Skin of body (tissue), 3 donors: ENCODE measurements at places on chromosomes 16 and 17. TPM values are rescaled to one million over a fixed set of nuclear protein-coding genes. Genes with fewer than 3 reads are reported as not detected.

- peak; percentile 11 for DNase-seq
Observed at GRCh38 chr17:76261421-76262215, 3.5 kb upstream of the UBALD2 start.

GRCh38 chr16:11138769-11139325 lies 117.2 kb downstream of the SOCS1 start:
- DNase-seq: no peak

GRCh38 chr16:57567691-57568090 lies 25.2 kb downstream of the ADGRG5 start:
- DNase-seq: no peak

DNA sequence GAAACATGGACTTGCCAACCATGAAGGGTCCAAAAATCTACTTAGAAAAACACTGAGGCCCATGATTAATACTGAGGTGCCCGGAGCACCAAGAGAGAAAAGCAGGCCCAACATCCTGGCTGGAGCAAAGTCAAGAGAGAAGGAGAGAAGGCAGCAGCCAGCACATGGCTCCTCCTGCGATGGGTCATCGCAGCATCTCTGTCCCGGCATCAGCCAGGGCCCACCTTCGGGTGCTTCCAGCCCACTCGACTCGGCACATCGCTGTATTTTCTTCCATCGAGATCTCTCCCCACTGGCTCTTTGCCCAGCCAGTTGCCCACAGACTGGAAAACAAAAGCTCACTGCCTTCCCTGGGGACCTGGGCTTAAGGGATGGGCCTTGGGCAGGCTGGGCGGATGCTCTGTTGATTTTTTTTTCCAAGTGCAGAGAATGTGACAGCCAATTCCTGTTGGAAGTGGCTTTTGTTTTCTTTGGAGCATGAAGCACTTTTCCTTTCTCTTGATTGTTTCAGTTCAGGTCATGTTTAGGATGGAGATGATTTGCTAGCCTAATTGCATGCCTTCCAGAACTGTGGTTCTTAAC lies 58.1 kb downstream of the CYB5B start:
- peak; percentile 80 for DNase-seq

The ZNF500 gene
- total RNA-seq: 5.5 TPM

GRCh38 chr16:11264155-11264832 lies 4.8 kb downstream of the TNP2 start:
- no peak for DNase-seq

DNA sequence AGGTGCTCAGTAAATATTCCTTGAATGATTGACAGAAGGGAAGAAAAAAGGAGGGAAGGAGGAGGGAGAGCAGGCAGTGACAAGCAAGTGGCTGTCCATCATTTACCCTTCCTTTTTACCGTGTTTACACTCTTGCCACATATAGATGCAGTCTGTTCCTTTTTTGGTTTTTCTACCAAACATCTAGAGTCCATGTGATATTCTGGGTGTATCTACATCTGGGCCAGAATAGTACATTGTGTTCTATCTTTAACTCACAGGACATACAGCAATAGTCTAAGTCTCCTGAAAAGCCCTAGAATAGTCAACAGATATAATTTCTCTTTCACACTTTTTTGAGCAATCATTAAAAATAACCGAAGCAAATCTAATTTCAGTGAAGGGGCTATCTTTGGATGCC lies 33.5 kb downstream of the KCNJ2 start:
- DNase-seq: no peak
